Epithelial cell of umbilical artery (primary cell): ENCODE measurements at places on chromosomes 1 and 21. TPM values are rescaled to one million over a fixed set of nuclear protein-coding genes. Genes with fewer than 3 reads are reported as not detected.

The RAVER2 gene
- 7.5 and 8.7 TPM in 2 replicates for total RNA-seq

The PFKL gene
- 182 and 235 TPM in 2 replicates for total RNA-seq

The MX1 gene
- total RNA-seq: 52.6 and 1,096 TPM in 2 replicates

The HES2 gene
- total RNA-seq: 10.0 and 59.4 TPM in 2 replicates

The C4BPA gene
- total RNA-seq: not detected in 2 replicates

The ATP5PF gene
- 52.9 and 70.5 TPM in 2 replicates for total RNA-seq

The AQP10 gene
- under 0.01 TPM in 1 of 2 replicates, not detected in the other for total RNA-seq

The XCL2 gene
- not detected in 2 replicates for total RNA-seq

The ACTA1 gene
- not detected in 2 replicates for total RNA-seq

The IL10 gene
- total RNA-seq: not detected in 2 replicates

The TNFRSF14 gene
- total RNA-seq: 13.0 and 26.1 TPM in 2 replicates

The NEK2 gene
- 26.6 and 33.9 TPM in 2 replicates for total RNA-seq
